ENCODE measurements at places on chromosomes 1 and 21.

- DNase-seq = peak; percentile 43
These were observed 594.6 kb upstream of the ZP4 start for GRCh38 chr1:238485057-238485911.

DNA sequence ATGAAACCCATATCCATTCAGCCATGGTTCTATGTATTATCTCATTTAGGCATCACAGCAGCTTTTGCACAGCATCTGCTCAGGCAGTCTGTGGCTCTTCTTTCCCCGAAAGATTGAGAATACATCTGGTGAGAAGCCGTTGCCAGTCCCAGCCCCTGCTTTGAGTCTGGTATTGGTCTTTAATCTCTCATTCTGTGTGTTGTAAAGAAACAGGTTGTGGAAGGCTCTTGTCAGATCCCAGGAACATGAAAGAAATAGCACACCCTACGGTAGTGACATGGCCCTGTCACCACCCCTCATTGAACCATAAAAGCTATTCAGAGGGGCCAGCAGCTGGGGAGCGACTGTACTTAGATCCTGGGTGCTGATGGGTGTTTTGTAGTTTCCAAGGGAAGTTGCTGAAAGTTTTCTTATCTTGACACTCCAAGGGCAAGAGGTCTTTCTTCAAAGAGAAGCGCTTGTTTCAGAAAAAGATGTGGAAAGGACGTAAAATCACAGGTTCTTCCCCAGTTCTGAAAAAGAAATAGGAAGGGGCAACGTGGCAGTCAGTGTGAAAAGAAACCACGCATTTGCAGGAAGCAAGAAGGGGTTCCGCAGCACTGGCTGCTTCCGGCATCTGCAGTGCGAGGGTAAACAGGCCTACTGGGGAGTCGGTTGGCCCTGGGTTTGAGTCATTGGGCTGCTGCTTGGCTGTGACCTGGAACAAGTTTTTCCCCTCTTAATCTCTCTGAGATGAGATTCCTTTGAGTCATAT is 145.0 kb downstream of the DHRS3 start:
- DNase-seq = no peak

DNA sequence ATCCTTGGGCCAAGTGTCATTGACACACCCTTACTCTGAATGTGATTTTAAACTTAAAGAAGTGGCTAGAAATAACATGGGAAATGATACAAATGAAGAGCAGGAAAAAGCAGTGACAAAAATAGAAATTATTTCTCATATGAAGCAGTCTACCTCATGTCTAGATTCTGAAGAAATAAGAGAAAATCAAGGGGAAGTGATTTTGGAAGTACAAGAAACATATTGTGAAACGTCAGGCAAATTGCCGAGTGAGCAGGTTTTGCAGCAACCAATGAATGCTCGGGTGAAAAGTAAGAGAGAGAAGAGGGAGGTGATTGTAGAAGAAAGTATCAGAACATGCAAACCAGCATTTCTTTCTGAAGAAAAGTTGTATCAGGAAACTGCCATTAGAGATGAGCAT is 130.7 kb downstream of the MACF1 start:
- no peak for DNase-seq

DNA sequence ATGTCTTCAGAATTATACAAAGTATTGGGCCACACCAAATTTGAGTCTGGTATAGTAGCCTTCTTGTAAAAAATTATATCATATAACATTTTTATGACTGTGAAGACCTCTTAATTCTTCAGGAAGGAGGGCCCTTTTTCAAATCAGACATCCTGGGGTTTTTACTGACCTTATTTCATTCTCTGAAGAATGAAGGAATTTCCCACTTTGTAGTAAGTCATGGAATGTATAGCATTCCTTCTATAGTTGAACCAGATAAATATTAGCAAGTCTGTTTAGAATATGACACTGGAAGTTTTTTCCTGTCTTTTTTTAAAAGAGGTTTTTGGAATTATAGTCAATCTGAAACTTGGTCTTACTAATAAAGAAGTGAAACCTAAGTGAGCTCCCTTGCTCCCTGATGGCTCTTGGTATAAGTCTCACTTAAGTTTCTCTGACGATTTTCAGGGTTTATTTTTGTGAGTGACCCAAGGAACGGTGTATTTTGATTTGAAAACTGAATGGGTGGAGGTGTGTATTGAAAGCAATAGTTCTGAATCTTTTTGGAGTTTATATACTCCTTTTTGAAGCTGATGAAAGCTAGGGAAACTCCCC is 23.7 kb downstream of the SNX27 start:
- DNase-seq = no peak

GRCh38 chr1:151898519-151898991 is 10.8 kb downstream of the THEM4 start:
- DNase-seq = no peak
